ENCODE measurements at places on chromosomes 3 and 15.

- no peak for DNase-seq
Observed at GRCh38 chr15:25424073-25424472, 14.8 kb downstream of the UBE3A start.

- DNase-seq: no peak
Observed at GRCh38 chr3:4862973-4863372, 116.3 kb upstream of the BHLHE40 start.

DNA sequence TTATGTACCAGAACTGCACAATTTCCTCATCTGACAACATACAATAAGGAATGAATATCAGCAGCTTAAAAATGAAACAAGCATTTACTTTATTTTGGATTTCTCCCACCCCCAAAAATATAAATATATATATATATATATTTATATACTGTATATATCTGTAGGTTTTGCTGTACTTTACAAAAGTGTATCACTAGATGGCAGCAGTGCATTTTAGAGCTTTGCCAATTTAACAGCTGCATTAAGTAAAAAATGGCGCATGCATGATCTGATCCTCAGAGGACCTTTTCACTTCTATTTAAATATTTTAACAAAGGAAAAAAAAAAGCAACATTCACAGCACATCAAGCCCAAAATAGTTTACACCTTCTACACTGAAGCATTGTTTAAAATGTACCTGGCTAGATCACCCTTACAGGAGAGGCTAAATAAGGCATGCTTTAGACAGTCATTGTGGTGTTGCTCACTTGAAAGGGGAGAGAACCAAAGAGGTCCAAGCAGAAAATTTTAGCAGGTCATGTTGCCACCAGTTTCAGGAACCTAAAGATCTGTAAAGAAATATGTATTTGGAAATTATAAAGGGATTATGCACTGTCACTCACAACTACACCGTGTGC is 72.6 kb downstream of the NPTN start:
- peak; percentile 77 for DNase-seq

- no peak for DNase-seq
Observed at GRCh38 chr3:120263792-120264191, 21.2 kb downstream of the GPR156 start.

- DNase-seq: no peak
Observed at GRCh38 chr15:53627279-53627678, 132.2 kb downstream of the WDR72 start.

GRCh38 chr3:145243875-145244274 is 917.1 kb downstream of the PLOD2 start:
- DNase-seq: no peak

GRCh38 chr3:108461661-108462111 is 48.7 kb downstream of the MYH15 start:
- no peak for DNase-seq

DNA sequence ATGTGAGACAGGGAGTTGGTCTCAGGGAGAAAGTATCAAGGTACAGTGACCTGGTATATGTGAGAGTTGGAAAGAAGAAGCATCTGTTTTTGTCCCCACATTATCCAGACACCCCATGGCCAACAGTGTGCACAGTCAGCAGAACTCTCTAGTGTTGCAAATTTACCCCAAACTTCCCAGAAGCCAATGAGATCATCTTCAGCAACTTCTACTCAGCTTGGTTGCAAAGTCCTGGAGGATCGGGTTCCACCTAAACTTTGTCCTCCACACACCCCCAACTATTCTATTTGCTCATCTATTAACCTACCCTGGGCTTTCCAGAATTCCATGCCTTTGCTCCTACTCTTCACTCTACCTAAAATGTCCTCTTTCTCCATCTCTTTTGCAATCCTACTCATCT is 15.7 kb downstream of the RBSN start:
- no peak for DNase-seq

DNA sequence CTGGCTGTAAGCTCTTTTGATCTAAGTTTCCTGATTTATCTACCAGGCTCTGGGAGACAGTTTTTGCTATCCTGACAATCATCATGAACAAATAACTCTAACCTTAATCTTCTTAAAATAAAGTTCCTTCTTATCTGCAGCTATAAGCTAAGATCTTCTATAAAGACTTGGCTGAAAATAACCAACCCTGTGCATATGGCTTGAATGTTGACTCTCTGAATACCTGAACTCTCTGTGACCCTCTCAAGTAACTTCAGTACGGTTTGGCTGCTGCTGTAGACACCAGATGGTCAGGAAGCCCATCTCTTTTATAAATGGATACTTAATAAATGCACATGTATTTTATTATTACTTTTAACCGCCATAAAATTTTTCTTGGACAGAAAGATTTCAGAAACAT is 412.4 kb upstream of the CBLB start:
- no peak for DNase-seq

GRCh38 chr3:76986876-76987474 is 52.9 kb upstream of the ROBO2 start:
- peak; percentile 2 for DNase-seq

DNA sequence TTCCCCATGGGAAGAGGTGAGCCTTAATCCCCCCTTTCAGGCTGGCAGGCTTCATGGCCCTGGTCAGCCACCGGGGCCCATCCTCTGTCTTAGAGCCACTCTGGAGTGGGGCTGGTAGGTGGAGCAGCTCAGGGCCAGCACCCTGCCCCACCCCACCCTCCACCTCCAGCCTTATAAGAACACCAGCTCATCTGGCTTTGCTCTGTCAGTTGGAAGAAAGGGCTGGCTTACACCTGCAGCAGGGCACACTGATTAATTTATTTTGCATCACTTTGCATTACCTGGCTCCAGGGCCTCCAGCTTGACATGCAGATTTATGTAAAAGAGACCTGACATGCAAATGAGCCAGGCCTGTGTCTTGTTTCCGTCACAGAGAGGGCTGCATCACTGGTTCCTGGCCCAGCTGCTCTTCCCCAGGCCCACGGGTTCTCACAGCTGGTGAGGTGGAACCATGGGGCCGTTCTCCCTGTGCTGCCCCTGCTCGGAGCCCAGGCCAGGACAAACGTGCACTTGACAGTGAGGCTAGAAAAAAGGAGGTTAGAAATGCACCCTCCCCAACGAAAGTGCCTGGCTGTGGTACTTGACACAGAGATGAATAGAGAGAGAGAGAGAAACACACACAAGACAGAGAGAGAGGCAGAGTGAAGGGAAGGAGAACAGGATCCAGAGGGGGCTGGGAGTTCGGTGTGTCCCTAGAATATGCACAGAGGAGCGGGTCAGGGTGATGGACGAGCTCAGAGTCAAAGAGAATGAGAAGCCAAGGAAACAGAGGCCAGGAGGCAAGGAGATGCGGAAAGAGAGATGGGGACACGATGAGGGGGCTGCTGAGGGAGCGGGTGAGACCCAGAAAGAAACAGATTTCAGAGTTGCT is 44.5 kb upstream of the MAGEF1 start:
- DNase-seq: peak; percentile 84

DNA sequence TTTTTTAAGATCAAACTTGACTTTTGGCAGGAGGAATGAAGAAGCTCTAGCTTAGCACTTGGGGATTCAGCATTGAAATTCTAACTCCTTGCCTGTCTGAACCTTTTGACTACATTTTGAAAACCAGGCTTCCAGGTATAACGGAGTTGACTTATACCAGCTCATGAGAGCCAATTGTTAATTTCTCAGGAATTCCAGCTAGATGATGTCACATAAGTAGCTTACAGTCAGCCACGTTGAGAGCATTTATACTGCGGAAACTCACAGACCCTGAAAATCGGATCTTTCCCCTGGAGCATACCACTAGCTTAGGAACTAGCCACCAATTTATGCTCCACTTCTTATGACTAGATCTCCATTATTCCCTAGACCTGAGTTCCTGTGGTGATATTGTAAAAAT is 321.4 kb upstream of the DPH6 start:
- no peak for DNase-seq

GRCh38 chr15:48466820-48467219 is 135.6 kb downstream of the DUT start:
- DNase-seq: no peak

GRCh38 chr3:15638193-15638890 is 36.8 kb downstream of the BTD start:
- no peak for DNase-seq

DNA sequence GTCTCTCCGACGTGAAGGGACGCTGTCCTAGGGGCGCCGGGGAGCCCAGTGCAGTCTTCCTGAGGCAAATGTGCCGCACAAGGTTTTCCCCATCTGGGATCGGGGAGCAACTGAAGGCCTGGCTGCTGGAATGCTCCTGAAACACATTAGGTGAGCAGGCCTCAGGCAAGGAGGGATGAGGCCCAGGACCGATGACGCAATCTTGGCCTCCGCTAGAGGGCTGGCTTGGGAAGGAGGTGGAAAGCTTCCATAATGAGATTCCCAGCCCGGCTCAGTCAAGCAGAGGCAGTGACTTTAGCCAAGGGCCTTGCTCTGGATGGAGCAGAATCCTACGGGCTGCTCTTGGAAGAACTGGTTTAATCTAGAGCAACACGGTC is 50.8 kb downstream of the CPN2 start:
- DNase-seq: no peak

DNA sequence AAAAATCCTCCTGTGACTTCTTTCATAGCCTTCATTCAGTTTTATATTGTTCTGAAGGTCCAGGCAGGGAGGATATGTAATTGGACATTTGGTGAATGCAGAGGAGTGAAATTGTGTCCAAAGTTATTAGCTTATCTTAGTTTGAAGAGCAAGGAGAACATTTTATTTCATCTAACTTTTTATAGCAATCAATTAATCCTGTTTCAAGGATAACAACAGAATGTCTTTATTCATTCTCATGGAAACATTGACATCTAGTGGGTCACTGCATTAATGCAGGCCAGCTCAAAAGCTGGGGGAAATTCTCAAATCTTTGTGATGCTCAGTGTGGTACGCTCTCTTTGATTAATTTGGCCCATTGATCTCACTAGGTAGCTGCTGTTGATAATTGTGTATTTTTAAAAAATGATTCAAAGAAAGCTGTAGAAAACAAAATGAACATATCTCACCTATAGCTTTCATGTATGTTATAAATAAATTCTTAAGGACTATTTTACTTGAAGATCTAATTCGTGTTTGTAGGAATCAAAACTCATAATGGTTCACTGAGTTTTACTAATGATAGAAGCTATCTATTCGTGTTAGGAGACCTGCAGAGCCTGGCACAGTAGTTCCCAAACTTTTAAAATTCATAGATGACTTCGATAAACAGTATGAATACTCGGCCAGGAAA is 150.8 kb upstream of the KCNMB2 start:
- peak; percentile 57 for DNase-seq

GRCh38 chr3:10395196-10395595 is 74.3 kb upstream of the SEC13 start:
- peak; percentile 23 for DNase-seq

GRCh38 chr15:63497642-63498467 is 6.5 kb upstream of the USP3 start:
- DNase-seq: peak; percentile 65

DNA sequence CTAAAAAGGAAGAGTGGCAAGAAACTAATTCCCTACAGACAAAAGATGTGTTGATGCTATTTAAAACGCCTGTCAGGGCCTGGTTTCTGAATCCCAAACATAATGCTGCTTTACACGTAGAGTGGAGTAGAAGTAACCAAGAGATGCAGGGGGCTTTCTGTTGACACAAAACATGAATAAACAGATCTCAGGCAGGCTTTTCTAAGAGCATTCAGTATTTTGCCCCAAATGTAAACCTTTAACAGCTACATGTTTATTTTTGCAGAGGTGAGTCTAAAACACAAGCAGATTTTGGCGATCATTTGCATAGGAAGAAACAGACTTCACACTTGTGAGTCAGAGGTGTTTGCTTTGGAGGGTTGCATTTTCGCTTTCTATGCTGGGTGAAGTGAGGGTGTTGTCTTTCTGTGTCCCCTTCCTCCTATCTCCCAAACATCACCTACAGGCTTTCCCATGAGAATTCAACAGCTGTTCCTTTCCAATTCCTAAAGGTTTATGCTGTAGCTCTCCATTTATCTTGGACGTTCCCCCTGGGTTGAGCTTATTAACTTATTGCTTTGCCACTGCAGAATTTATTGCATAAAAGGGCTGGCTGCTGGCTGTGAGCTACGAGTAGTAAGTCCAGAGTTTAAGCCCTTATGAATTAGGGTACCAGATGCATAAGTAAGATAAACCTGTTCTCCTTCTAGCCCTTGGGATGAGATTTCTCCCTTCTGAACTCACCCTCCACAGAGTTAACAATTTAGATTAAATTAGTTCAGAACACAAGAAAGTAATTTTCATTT is 156.7 kb downstream of the DIPK2A start:
- no peak for DNase-seq

DNA sequence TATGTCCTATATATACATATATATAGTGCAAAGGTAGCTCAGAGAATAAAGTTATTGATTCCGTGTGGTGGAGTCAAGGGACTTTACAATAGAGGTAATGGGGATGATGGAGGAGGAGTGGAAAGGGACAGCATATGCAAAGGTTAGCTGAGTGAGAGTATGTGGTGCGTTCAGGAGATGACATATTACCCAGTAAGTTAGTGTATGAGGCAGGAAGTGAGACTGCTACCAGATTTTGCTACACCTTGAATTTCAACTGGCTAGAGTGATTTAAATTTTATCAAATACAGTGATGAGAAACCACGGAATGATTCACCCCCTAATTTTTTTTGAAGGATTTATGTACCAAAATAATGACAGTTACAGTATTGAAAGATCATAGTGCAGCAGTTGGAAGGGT is 2.8 kb downstream of the ACTL6A start:
- no peak for DNase-seq

- no peak for DNase-seq
Observed at GRCh38 chr3:9316881-9317361, 45.9 kb upstream of the THUMPD3 start.

- no peak for DNase-seq
Observed at GRCh38 chr3:71784914-71785531, at the start of gene PROK2. Gene PROK2, minus strand, starts transcription at chr3:71785148. Its CDS starts 96 bp downstream, at chr3:71785052.

- no peak for DNase-seq
Observed at GRCh38 chr3:50607271-50608091, 4.1 kb downstream of the CISH start.

DNA sequence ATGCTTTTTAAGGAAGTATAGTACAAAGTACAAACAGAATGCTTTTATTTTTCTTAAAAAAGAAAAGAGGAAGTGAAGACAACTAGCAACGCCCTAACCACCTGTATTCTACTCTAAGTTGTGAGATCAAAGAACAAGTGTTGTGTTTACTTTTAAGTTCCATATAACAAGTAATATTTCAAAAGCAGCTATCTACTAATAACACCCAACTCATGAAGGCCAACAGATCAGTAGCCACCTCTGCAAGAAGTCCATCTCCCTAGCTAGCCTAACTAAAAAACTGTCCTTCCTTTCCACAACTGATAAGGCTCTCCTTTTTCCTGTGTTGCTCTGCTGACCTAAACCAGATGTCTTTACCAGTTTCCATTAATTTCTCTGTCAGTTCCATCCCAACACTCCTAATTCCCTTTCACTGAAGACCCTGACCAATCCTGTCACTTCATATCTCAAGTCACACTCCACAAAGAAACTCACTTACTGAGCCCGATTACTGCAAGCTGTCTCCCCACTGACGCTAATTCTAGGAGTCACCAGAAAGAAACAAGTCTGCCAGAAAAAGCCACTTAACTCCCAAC is 26.9 kb downstream of the PHC3 start:
- peak; percentile 88 for DNase-seq

Data from NAMALWA (cell line).